ENCODE measurements at places on chromosomes 7 and 10.

- DNase-seq, result no peak
Measured at GRCh38 chr7:44392618-44393010, 67.2 kb upstream of the CAMK2B start.

DNA sequence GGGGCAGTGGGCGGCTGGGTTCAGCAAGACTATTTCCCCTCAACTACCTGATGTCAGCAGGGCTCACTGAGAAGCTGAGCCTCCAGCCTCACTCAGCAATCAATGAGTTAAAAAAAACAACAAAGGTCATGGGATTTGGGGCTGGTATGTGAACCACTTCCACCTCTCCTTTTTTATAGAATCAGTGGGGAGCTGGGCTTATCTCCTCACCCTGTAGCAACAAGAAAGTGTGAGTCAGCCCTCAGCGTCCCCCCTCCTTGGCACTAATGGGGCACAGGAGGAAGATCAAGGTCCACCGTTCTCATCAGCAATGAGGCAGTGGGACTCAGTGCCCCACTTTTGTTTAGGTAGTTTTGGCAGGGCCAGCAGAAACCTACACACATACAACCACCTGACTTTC is 823.5 kb upstream of the POM121L12 start:
- no peak for DNase-seq

DNA sequence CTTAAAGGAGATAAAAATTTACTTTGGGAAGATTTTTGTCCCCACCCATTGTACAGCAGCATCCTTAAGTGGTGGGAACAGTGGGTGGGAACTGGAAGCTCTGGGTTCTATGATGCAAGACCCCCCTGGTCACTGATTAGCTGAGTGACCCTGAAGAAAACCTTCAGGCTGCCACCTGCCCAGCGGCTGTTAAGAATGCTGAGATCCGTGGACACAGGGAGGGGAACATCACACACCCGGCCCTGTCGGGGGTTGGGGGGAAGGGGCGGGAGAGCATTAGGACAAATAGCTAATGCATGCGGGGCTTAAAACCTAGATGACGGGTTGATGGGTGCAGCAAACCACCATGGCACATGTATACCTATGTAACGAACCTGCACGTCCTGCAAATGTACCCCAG is 14.5 kb downstream of the CARD11 start:
- no peak for DNase-seq

DNA sequence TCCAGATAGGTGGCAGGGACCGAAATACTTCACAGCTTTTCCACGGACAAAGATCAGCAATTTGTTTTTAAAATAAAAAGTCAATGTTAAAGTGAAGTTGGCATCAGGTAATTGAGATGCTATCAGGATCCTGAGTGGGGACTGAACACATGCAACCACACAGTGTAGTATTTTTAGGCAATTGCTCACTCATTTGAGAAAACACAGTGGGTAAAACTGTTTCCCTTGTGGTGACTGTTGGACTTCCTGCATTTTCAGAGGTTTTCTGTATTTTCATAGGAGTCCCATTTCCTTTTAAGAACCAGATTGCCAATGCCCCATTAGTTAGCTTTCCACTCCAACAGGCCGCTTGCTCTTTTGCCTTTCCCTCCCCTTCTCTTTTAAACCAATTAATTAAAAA is 159.5 kb upstream of the ZNF32 start:
- DNase-seq, result peak; percentile 16

GRCh38 chr10:77310288-77310840 is 327.2 kb downstream of the KCNMA1 start:
- no peak for DNase-seq

DNA sequence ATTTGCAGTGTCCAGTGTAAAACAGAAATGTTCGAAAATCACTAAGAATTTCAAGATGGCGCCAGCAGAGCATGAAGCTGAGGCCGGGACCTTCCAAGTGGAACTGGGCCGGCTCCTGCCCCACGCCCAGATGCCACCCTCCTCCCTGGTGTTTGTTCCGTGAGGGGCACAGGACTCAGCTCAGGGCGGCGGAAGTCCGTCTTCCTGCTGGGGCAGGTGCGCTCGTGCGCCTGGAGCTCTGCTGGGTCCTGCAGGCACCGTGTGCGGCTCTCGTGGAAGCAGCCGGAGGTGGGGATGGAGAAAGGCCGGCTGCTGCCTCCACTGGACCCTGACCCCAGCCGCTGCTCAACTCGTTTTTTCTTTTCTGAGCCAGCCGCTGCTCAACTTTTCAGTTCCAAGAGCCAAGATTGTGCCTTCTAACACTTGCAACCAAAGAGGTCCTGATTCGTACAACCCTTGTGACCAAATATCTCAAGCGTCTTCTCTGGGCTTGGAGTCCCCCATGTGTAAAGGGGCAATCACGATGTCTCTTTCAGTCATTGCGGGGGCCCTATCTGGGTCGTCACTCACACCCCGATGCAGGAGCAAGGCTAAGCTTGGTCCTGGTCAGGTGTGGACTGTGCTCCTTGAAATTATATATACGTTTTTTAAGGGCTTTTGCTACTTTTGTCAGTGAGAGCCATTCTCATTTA is 334.4 kb downstream of the ADARB2 start:
- DNase-seq, result no peak

DNA sequence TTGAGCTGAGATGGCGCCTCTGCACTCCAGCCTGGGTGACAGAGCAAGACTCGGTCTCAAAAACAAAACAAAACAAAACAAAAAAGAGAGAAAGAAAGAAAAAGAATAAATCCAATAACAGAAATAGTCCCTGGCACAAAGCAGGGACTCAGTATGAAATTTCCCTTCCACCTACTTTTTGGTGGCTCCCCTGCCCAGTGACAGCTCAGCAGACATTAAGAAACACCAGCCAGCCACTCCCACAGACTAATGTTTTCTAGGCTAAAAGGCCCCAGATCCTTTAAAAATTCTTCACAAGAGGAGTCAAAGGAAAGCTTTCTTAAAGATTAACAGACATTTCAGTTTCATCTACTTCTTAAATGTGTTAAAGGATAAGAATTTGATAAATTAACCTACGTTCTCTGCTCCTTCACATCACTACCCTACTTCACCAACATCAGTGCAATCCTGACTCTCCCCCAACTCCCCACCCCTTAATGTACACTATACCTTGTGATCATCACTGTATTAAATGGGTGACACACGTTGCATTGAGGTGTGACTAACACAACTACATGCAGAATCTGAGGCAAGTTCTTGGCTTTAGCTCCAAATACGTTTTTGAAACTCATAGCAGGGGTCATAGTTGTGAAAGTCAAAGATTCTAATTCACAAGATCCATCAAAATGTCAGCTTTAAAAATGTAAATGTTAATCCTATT is 114.5 kb upstream of the CAV2 start:
- DNase-seq, result no peak

GRCh38 chr10:114526126-114526503 is 121.8 kb upstream of the AFAP1L2 start:
- peak; percentile 56 for DNase-seq

DNA sequence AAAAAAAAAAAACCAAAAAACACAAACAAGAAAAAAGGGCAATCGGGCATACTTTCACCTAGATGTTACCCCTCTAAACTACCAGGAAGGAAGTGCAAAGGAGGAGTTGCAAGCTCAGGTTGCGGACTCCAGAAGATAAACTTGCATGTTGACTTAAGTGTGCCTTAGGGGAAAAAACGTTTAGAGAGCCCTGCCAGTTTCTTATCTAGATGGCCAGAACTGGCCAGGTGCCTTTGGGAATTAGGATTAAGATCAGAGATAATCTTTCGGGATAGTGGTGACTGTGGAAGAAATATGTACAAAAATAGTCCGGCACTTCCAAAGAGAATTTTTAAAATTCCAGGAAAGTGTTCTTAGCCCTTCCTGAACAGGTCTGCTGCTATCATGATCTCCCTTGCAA is 17.6 kb downstream of the EVX1 start:
- DNase-seq, result no peak

- no peak for DNase-seq
Measured at GRCh38 chr10:11091517-11092102, 73.9 kb downstream of the CELF2 start.

DNA sequence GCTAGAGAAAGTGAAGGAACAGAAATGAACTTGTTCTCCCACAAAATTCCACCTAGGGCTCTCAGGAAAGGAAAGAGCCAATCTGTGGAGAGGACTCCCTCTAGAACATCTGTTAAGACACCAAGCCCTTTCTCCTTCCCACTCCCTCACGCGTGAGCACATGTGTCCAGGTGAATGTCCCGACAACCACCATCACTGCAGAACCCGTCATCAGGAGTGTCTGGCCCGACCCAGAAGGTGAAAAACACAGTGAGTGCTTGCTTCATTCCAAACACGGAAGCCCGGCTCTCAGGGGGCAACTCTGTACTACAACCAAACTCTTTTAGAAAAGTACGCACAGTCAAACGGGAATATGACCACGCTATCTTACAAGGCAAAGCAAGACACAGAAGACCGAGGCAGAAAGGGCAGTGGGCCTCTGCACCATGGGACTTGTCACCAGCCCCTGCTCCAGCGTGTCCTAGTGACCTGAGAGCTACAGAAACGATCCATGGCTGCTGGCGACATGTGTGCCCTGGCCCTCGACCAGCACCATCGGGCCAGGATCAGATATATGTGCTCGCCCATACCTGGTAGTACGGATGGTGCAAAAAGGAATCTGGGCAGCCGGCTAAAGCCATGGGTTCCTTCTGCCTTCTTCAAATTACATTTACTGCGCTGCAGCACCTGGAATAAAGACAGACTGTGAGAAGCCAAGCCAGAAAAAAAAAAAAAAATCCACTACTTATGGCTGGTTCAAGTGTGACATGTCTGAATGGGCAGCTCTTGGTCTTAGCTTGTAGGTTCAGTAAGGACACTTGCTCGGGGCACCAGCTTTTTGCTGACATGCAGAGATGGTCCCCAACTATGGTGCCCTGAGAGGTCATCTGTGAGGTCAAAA is 50.8 kb downstream of the GRB10 start:
- no peak for DNase-seq

DNA sequence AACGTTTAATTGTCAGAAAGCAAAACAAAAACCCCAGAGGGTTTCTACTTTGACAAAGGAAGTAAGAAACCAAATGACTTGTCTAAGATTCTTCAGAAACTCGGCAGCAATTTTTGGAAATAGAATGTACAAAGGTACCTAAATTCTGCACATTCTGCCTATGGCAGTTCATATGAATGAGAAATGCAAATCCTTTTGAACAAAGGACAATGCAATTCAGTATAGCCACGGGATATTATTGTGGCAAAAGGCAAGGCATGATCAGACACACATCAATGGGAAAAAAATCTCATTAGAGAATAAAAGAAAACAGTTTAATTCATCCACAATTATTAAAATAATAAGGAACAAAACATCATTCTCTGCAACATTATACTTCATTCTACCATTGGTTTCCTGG is 93.4 kb downstream of the SEMA3C start:
- DNase-seq, result no peak

DNA sequence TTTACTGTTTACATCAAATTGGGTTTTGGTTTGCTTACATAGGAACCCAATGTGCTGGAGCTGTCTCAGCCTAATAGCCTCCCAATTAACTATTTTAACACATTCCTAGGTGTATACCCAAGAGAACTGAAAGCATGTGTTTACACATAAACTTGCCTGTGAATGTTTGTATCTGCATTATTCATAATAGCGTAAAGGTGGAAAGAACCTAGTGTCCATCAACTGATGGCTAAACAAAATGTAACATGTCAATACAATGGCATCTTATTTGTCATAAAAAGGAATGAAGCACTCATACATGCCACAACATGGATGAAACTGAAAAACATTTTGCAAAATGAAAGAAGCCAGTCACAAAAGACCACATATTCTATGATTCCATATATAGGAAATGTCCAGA is 160.6 kb upstream of the EEPD1 start:
- no peak for DNase-seq

DNA sequence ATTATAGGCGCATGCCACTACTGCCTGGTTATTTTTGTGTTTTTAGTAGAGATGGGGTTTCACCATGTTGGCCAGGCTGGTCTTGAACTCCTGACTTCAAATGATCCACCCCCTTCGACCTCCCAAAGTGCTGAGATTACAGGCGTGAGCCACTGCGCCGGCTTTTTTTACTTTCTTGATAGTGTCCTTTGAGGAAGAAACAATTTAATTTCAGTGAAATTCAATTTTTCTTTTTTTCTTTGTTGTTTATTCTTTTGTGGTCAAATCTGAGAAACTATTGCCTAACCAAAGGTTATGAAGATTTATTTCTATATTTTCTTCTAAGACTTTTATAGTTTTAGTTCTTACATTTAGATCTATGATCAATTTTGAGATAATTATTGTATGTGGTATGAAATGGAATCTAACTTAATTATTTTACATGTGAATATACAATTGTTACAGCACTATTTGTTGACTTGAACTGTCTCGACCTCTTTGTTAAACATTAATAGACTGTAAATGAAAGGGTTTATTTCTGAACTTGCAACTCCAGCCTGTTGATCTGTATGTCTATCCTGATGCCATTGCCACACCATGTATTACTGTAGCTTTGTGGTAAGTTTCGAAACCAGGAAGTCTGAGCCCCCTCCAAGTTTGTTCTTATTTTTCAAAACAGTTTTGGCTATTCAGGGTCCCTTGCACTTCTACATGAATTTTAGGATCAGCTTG is 19.8 kb upstream of the RASSF4 start:
- DNase-seq, result no peak
